Spinal cord (tissue), 10 donors: ENCODE measurements at places on chromosomes 4 and X.

GRCh38 chr4:169079942-169080827 lies 70.1 kb upstream of the CBR4 start:
- DNase-seq, result peak; percentile 83

GRCh38 chr4:150497612-150498011 lies 84.3 kb upstream of the MAB21L2 start:
- DNase-seq, result no peak

- no peak for DNase-seq
These were observed 15.9 kb downstream of the MID1IP1 start for GRCh38 chrX:38817004-38817703.

GRCh38 chr4:27048429-27049238 lies 188.0 kb downstream of the STIM2 start:
- DNase-seq, result peak; percentile 50

- DNase-seq, result no peak
These were observed 230.9 kb upstream of the AFF2 start for GRCh38 chrX:148269513-148269912.

DNA sequence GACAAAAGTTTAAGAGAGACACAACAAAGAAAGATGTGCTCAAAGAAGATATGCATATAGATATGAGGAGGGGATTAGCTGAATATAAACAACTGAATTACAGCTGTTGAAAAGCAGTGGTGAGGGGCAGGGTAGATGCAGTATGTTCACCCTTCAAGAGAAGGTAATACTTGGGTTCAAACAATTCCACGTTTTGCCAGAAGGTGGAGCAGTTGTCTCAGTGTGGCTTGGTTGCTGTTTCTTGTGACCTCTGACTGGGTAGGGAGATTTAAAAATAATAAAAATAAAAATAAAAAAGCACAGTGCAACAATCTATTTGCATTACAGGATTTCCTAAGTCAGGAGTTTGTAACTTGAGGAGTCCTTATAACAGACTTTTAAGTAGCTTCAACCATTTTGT lies 23.3 kb downstream of the PHOX2B start:
- no peak for DNase-seq

DNA sequence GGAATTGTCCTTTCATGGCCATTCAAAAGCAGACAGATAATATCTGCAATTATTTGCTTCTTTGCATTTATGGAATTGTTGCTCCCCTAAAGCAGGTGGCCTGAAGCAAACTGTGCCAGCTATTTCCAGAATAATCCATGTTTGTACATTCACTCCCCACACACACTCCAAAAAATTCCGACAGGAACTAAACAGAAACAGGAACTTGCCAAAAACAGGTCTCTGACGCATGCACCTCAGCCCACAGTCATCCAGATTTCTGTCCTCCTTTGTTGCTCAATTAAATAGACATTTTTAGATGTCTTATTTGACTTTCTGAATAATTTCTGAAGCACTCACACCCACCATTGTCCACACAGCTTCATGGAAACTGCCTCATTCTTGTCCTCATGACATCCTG lies 71.5 kb upstream of the EDNRA start:
- no peak for DNase-seq

- no peak for DNase-seq
These were observed 5.7 kb downstream of the CD99 start for GRCh38 chrX:2696698-2697215.

GRCh38 chr4:2059726-2060602 lies 837 bp downstream of the NAT8L start:
- no peak for DNase-seq

- no peak for DNase-seq
These were observed 294.1 kb upstream of the SFRP2 start for GRCh38 chr4:154082760-154083535.

DNA sequence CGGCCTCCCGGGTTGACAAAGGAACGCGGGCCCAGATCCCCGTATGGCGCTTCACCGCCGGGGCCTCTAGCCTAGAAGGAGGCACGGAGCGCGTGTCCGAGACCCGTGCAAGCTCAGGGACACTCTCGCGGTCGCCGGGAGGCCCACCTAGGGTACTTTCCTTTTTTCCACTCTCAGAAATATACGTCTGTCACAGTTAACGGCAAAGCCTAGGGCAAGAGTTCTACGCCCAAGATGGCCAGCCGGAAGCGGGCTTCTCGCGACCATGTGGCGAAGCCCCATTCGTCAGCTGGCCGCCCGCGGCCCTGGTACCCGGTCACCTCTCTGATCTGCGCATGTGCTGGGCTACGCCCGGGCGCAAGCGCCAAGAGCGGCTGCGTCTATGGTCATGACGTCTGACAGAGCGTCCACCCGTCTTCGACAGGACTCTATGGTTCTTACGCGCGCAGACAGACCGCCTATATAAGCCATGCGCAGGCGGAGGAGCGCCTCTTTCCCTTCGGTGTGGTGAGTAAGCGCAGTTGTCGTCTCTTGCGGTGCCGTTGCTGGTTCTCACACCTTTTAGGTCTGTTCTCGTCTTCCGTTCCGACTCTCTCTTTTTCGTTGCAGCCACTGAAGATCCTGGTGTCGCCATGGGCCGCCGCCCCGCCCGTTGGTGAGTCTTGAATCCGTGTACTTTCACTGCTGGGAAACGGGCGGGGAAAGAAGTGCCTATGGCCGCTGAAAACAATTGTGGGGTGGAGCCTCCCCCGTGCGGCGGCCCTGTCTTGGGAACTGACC lies at the start of gene RPL10:
RPL10 (plus strand) TSS at position 490 of the 780 bp plus-strand sequence; CDS start at position 633, 143 bp downstream.
- no peak for DNase-seq

GRCh38 chr4:81754169-81754568 lies 282.5 kb upstream of the RASGEF1B start:
- DNase-seq, result no peak

GRCh38 chr4:2284934-2285612 lies 23.2 kb upstream of the MXD4 start:
- no peak for DNase-seq
